MV-4-11 (cell line): ENCODE measurements at places on chromosomes 1 and 21.

DNA sequence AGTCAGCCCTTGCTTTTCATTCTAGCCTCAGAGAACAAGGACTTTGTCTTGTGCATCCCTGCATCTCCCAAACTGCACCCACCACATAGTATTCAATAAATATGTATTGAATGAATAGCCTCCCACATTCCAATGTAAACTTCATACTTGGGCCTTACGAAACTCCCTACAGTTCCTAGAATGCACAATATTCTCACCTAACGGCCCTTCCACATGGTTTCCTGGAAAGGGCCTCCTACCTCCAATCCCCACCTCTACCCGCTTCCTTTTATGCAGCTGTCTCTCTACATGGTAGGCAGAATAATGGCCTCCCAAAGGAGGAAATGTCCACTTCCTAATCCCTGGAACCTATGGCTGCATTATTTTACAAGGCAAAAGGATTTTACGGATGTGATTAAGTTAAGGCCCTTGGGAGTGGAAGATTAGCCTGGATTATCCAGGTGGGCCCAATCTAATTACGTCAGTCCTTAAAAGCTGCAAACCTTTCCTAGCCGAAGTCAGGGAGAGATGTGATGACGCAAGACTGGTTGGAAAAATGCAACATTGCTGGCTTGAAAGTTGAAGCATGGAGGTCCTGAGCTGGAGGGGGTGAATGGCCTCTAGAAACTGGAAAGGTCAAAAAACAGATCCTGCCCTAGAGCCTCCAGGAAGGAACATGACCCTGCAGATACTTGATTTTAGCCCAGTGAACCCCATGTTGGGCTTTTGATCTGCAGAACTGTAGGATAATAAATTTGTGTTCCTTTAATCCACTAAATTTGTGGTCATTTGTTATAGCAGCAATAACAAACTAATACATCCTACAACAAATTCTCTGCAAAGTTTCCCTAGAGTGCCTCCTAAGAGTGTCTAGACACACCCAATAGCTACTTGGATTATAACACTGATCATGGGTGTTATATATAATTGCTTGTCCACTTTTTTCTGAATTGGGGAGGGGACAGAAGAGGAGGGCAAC is 5.2 kb upstream of the PIK3C2B start:
- no peak for DNase-seq

- no peak for DNase-seq
Observed at GRCh38 chr21:15751546-15751945, 21.8 kb downstream of the USP25 start.

DNA sequence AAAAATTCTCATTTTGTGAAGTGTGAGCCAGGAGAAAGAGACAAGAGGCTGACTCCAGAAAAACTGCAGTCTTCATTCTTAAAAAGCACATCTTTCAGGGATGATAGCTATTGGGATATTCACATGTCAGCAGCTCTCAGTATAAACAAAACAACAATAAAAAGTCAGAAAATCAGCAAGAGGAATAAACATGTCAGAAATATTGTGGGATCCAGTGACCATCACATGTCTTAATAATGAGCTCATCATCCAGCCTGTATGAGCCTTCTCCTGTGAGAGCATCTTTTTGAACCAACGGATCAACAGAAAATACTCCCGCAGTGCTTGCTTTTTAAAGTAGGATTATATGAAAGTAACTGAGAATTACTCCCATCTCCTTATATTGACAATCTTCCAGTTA is 241.6 kb downstream of the SMYD3 start:
- no peak for DNase-seq

- no peak for DNase-seq
Observed at GRCh38 chr21:35543746-35544145, 494.6 kb upstream of the RUNX1 start.

DNA sequence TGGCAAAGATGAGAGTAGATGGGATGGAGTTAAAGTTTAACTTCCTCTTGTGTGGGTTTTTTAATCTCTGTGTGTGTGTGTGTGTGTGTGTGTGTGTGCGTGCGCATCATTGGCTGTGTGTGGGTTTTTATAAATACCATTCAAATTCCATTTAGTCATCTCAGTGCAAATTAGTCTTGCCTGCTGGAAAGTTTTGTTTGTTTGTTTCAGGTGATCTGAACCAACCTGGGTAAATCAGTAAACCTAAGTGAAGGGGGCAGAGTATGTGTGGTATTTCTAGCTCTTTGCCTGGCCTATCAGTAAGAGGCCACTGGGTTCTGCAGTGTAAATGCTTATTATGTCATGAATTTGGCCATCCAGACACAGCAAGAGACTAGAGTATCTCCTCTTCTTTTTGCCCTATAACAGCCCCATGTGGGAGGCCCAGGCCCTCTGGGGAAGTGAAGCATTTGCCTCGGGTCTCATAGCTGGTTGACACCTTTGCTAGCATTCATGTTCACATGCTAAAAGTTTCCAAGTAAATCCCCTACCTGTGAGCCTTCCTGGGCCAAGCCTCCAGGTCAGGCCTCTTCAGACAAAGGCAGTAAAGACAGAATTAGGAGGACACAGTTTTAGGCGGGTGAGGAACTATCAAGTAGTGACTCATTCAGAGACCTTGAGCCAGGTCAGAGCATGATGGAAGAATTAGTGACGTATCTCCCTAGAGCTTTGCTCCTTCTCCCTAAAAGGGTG is 14.7 kb downstream of the INTS3 start:
- peak; percentile 88 for DNase-seq

DNA sequence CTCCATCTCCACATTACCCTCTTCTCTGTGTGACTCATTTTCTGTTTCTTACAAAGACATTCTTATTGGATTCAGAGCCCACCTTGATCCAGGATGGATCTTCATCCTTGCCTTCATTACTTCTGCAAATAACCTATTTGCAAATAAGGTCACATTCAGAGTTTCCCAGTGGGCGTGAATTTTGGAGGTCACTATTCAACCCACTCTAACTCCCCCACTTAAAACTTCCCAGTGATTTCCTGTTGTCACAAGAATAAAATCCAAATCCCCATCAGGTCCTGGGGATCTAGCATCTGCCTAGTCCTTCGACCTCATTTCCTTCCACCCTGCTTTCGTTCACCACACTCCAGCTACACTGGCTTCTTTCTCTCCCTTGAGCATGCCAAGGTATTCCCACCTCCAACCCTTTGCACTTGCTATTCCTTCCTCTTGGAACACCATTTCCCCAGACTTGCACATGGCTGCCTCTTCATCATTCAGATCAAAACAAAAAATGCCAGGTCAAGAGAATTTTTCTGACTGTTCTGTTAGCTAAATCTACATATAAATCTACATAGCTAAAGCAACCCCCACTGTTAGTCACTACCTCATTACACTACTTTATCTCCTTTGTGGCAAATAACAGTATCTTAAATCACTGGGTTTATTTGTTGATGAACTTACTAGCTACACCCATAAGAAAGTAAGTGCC is 187.2 kb downstream of the TOMM20 start:
- no peak for DNase-seq

GRCh38 chr1:64519901-64520300 is 50.0 kb downstream of the CACHD1 start:
- no peak for DNase-seq

DNA sequence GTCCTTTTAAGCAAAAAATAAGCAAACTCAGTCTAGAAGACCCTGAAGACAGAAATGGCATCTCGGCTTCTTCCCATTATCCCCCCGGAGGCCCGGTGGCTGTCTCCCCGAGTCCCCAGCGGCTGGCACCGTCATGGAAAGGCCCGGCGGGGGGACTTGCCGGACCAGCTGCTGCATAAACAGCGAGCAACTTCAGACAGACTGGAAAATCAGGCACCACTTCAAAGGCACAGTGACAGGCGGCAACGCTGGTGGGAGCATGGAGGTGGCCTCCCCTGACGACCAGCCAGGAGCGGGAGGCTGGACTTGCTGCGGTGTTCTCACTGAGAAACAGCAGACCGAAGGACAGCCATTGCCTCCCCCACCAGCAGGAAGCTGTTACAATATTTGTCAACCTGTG is 18.4 kb upstream of the C1QA start:
- DNase-seq = no peak

DNA sequence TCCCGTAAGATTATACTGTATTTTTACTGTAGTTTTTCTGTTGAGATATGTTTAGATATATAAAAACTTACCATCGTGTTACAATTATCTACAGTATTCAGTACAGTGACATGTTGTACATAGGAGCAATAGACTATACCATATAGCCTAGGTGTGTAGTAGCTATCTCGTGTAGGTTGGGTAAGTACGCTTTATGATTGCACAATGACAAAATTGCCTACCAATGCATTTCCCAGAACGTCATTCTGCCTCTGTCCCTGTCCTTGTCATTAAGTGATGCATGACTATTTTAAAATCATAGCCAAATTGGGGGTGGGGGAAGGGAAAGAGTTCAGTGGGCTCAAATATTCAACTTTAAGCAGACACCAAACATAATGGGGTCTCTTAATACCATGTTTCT is 233.8 kb upstream of the TMEM51 start:
- no peak for DNase-seq

- DNase-seq = peak; percentile 5
Observed at GRCh38 chr21:29568020-29568697, 269.4 kb downstream of the BACH1 start.

GRCh38 chr1:154495496-154496273 is 6.3 kb upstream of the TDRD10 start:
- DNase-seq = no peak

DNA sequence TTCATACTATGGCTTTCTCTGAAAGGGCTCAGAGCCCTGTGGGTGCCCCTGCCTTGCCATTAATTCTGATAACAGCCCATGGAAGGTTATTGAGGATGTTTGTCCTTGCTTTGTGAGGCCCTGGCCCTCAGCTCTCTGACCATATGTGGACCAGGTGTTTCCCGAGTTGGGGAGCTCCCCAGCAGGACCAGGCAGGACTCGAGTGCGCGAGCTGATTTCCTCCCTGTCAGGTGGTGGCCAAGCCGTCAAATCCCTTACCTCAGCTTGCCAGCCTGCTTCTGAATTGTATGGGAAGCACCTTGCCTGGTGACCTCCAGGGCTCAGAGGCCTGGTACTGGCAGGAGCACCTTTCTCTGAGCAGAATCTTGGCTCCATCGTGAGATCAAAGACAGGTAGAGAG is 17.9 kb upstream of the SDE2 start:
- DNase-seq = no peak

DNA sequence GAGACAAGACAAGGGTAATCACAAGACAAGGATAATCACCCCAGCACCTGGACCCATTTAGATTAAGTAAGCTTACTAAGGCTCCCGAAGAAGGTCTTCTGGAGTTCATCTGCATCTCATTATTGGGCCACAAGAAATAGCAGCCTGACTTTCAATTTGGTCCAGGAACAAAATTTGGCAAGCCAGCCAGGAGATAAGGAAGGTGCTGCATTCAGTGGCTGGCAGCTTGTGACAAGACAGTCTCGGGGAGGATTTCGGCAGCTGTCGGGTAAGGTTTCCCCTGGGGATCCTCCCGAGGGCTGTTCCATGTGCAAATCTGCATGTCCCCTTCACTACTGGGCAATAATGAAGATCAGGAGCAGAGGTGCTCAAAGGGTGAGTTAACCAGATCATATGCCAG is 195.2 kb downstream of the FCRL5 start:
- no peak for DNase-seq

GRCh38 chr1:53182716-53183094 is 13.9 kb upstream of the CPT2 start:
- no peak for DNase-seq

DNA sequence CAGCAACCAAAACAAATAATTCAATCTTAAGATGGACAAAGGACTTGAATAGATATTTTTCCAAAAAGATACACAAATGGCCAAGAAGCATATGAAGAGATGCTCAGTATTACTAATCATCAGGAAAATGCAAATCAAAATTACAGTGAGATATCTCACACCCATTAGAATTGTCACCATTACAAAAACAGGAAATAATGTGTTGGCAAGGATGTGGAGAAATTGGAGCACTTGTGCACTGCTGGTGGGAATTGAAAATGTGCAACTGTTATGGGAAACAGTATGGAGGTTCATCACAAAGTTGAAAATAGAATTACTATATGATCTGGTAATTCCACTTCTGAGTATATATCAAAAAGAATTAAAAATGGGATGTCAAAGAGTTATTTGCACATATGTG is 83.2 kb downstream of the SH3GLB1 start:
- no peak for DNase-seq

DNA sequence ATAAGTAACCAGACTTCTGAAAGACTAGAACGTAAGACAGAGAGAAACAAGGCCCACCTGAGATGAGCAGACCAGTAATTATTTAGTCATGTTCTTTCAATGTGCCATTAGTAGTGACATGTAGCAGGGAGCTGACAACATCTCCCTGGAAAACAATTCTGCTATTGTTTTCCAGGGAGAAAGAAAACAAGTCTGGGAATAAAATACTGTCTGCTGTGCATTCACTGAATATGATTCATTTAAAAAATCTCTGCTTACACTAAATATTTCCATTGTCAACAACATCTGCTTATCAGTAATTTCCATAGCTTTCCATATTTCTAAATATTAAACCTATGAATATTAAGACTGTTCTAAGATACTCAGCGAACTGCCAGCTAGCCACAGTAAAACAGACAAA is 80.0 kb downstream of the VCAM1 start:
- no peak for DNase-seq

GRCh38 chr1:11558276-11558675 is 79.3 kb downstream of the DISP3 start:
- peak; percentile 25 for DNase-seq

- no peak for DNase-seq
Observed at GRCh38 chr1:113937146-113937545, 8.0 kb downstream of the HIPK1 start.

DNA sequence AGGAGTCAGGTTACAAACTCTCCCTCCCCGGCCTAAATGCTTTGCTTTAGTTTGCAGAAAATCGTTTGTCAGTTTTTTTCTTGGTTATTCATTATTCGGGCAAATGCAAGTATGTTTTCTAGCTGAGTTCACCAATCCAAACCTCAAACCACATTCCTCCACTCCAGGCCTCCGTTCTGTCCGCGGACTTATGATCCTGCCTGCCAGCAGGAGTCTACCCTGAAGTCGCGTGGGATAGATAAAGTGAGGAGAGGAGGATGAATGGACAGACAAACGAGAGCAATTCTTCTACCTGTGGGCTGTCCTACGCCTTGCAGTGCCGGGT is 1.3 kb downstream of the ADAMTS1 start:
- DNase-seq = no peak

- DNase-seq = no peak
Observed at GRCh38 chr21:33022828-33023573, 2.7 kb upstream of the OLIG2 start.

GRCh38 chr21:36704281-36704957 is 5.5 kb downstream of the SIM2 start:
- no peak for DNase-seq

DNA sequence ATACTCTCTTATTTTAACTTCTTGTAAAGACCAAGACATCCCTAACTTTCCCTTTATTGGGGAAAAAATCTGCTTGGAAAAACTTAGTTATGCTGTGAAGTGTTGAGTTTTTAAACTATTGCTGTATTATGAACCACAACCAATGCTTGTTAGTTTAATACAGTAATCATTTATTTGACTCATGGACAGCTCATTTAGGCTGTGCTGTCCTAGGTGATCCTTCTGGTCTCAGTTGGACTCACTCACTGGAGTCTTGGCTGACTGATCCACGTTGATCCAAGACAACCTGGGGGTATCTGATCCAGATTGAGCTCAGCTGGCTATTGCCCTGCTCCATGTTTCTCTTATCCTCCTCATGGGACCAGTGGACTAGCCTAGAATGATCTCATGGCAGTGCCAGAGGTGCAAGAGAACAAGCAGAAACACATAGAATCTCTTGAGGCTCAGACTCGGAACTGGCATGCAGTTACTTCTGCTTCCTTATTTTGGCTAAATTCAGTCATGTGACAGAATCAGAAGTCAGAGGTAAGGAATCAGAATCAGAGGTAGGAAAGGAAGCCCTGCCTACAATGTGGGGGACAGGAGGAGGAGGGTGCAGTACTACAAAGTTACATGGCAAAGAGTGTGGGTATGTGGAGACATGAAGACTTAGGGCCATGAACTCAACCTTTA is 156.5 kb downstream of the FGGY start:
- peak; percentile 50 for DNase-seq
